Right renal cortex interstitium (tissue), 3 donors: ENCODE measurements at places on chromosomes 13 and 19.

GRCh38 chr19:3020321-3020960 is 8.6 kb downstream of the TLE2 start:
- DNase-seq, result no peak

DNA sequence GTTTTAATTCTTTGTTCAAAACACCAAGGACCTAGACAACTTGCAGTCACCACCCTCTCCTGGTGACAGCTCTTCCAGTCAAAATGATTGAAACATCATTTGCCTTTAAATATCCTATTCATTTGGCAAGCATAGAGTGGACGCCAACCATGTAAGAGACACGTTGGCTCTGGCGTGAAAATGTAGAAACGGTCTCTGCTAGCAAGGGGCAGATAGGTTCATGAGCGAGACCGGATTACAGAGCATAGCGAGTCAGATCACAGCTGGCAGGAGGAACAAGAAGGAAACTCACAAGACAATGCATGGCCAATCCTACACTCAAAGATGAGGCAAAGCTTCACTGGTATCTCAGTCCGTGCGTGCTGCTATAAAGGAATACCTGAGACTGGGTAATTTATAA is 759.5 kb downstream of the UQCRFS1 start:
- DNase-seq, result no peak

GRCh38 chr13:79901336-79901735 is 420.4 kb downstream of the NDFIP2 start:
- DNase-seq, result no peak

DNA sequence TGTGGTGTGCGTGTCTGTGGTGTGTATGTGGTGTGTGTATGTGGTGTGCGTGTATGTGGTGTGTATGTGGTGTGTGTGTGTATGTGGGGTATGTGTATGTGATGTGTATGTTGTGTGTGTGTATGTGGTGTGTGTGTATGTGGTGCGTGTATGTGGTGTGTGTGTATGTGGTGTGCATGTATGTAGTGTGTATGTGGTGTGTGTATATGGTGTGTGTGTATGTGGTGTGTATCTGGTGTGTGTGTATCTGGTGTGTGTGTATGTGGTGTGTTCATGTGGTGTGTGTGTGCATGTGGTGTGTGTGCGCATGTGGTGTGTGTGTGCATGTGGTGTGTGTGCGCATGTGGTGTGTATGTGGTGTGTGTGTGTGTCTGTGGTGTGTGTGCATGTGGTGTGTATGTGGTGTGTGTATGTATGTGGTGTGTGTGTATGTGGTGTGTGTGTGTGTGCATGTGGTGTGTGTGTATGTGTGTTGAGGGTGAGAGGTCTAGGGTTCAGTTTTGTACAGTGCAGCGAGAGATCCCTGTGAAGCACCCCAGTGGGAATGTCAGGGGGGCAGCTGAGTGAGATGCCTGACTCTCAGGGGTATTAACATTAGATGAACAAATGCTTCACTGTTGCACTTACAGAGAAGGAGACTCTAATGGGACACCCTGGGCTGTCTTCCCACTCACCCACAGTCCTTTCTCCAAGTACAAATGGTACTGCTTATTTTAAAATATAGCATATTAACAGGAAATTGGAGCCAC is 61.3 kb upstream of the MEDAG start:
- DNase-seq, result no peak

DNA sequence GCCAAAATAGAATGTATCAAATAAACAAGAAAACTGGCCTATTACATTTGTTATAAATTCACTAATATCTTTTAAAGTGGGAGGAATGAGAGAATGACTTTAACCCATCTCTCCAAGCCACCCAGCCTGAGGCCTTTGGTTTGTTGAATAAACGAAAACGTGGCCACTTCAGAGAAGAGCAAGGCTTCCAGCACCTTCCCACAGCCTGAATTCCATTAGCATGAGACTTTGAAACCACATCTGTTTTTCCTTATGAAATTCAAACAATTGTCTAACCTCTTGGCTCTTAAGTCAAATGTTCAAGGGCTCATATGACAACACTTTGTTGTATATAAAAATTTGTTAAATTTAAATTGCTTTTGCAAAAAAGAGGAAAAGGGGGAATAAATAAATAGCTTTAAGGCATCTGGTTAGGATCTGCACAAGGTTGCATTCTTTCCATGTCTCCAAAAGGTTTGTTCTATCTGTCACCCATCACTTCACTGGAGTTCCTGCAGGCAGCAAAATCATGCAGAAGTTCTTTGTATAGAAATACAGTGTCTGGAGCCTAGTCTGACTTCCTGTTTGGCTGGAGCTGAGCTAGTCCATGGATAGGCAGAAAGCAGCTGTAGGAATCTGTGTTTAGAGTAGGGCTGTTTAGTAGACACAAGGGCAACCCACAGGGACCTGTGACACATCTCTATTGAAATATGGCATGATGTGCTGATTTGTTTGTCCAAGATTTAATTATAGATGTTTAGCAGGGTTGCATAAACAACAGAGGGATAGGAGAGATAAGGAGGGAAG is 502.3 kb downstream of the KCTD12 start:
- DNase-seq, result no peak

- no peak for DNase-seq
These were observed 349.0 kb downstream of the EFNB2 start for GRCh38 chr13:106186366-106187030.

GRCh38 chr19:50777830-50778303 is 7.6 kb downstream of the GPR32 start:
- DNase-seq, result no peak

DNA sequence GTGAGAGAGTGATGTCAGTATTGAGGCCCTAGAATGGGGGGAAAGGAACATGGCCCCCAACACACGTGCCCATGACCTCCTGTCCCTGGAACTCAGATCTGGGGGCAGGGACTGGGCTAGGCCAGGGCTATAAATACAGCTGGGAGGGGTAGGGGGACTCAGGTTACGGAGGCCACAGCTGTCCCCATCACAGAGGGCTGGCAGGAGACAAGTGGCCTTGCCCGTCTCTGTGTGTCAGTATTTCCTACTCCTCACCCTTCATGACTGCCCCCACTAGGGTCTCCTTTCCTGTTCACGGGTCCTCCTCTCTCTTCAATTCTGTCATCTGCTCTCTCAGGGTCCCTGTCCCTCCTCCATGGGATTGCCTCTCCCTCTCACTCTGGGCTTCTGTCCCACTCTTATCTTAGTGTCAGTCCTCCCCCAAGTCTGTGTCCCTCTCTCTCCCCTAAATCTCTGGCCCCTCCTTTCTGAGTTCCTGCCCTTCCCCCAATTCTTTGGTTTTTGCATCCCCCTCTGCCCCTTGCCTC is 687 bp upstream of the HRC start:
- DNase-seq, result no peak

GRCh38 chr13:50882816-50883435 is 26.7 kb upstream of the RNASEH2B start:
- no peak for DNase-seq

DNA sequence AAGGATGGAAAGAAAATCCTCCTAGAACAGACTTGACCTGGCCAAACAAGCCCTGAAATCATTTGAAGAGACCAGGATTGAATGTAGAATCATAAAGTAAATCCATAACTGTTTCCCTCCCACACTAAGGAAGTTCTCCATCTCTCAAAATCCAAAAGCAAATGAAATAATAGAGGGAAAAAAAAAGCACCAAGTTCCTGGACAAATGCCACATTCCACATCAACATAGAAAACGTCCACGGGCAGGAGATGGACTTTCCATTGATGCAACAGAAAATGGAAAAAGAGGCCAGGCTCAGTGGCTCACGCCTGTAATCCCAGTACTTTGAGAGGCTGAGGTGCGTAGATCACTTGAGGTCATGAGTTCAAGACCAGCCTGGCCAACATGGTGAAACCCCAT is 56.2 kb downstream of the INSR start:
- no peak for DNase-seq

- DNase-seq, result no peak
These were observed 4.9 kb downstream of the ACP4 start for GRCh38 chr19:50794876-50795663.

GRCh38 chr19:2900296-2901252 is at the start of gene ZNF57:
TSS of gene ZNF57 (plus strand) at chr19:2900928. CDS start at chr19:2901046, 118 bp downstream.
- DNase-seq, result peak; percentile 97

DNA sequence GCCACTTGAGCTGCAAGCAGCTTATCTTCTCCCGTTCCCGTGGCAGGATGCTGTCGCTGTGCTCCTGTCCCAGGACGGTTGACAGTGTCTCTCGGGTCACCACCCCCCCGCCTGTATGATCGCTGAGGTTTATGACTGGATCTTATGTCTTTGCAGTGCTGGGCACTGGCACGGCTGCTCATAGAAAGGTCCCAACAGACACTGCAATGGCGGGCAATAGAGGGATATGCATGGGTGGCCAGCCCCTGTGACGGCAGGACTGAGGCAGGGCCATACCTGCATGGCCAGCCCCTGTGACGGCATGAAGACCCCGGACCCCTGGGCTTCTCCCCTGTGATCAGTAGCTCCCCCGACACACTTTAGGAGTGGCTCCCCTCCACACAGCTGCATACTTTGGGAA is 307.2 kb downstream of the TEX29 start:
- DNase-seq, result no peak

GRCh38 chr19:8451885-8452284 is 7.1 kb downstream of the HNRNPM start:
- no peak for DNase-seq

GRCh38 chr19:18657590-18658365 is 20.9 kb downstream of the KLHL26 start:
- DNase-seq, result no peak

- DNase-seq, result no peak
These were observed 47.5 kb downstream of the MBNL2 start for GRCh38 chr13:97269603-97270002.

DNA sequence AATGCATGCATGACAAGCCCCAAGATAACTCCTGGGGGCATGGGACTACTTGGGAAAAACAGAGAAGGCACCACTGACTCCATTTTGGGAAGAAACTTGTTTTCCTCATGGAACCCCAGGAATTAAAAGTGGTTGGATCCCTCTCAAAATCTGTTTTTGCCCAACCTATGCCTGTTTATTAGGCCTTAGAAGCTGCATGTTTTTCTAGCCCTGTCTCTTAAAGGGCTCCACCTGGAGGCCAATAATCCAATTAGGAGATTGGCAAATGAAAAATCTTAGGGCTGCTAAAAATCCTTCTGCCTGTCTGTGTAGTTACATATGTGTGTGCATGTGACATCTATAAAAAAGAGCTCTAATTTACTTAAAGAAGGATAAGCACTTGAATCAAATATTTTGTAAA is 26.9 kb downstream of the MED4 start:
- DNase-seq, result no peak

DNA sequence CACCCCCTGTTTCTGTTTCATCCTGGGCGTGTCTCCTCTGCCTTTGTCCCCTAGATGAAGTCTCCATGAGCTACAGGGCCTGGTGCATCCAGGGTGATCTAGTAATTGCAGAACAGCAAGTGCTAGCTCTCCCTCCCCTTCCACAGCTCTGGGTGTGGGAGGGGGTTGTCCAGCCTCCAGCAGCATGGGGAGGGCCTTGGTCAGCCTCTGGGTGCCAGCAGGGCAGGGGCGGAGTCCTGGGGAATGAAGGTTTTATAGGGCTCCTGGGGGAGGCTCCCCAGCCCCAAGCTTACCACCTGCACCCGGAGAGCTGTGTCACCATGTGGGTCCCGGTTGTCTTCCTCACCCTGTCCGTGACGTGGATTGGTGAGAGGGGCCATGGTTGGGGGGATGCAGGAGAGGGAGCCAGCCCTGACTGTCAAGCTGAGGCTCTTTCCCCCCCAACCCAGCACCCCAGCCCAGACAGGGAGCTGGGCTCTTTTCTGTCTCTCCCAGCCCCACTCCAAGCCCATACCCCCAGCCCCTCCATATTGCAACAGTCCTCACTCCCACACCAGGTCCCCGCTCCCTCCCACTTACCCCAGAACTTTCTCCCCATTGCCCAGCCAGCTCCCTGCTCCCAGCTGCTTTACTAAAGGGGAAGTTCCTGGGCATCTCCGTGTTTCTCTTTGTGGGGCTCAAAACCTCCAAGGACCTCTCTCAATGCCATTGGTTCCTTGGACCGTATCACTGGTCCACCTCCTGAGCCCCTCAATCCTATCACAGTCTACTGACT is at the start of gene KLK3:
Gene KLK3 (plus strand): TSS at position 280 of the 775 bp plus-strand sequence. CDS start 41 bp downstream, at position 321.
- DNase-seq, result no peak

DNA sequence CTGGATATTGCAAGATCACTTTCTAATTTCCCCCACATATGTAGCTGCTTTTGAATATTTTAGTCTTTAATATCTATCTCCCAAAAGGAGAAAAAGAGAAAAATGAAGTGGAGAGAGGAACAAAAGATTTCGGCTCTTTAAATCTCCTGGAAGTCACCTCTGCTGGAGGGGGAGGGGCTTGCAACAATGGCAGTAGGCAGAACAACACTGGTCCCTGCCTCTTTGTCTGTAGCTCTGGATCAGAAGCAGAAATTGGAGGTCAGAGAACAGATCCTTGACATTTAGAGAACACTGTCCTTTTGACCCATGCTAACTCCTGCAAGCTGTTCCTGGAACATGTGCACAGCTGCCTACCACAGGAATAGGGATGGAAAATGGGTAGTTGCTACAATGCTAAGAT is 86.7 kb upstream of the GPR12 start:
- no peak for DNase-seq

DNA sequence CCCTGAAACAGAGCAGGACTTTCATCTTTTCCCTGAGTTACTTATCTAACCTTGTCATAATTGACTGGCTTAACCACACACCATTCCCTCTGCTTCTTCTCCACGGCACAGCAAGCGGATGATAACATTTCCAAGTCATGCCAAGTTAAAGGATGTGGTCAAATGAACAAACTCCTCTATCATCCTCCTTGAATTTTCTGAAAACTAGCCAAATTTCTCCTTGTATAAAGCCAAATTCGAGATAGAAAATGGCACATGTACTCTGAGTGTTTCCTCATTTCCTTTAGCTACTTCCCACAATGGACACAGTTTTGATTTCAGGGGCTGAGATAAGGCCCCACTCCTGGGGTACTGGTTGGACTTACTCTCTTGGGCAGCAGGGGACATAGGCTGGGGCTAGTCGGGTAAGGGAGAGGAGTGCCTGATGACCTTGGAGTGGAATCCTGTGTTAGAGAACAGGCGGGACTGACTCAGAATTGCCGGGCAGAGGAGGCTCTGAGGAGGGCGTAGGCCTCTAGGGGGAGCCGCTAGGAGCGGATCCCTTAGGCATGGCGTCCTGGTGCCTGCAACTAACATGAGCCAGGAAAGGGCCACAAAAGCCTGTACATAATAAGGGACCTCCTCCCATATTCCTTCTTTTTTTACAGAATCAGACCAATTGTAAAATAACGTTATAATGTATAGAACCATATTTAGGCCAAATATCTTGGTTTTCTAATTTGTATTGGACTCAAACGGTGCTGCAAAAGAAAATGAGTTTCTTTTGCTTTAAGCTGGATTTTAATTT is 20.3 kb upstream of the TMTC4 start:
- DNase-seq, result no peak

- DNase-seq, result no peak
These were observed 14.7 kb upstream of the SPART start for GRCh38 chr13:36360903-36361302.

- no peak for DNase-seq
These were observed 384.4 kb downstream of the LMO7 start for GRCh38 chr13:76020421-76020955.

DNA sequence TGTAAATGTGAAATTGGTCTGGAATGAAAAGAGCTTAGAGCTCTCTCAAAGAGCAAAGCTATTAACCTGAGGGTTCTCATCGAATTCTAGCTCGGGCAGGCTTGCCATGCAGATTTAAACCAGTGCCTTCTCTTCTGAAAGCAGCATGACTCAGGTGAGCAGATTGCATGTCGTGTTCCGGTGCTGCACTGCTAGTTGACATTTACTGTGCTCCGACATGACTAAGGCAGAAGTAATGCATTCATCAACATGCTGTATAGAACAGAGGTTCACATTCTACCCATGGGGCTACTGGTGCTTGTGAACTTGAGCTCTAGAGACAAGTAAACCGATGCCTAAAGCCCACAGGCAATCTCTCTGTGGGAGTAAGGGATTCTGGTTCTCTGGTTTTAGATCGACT is 947.7 kb downstream of the EFNB2 start:
- no peak for DNase-seq
